ENCODE measurements at places on chromosomes 1 and 21.

- no peaks in the 10 kb centered on the region for H3K27me3 ChIP-seq
- no peak for DNase-seq
- no peak overlapping the region for H3K27ac ChIP-seq
- H3K4me3 ChIP-seq, result no peak overlapping the region
- H3K36me3 ChIP-seq, result no peaks in the 10 kb centered on the region
These were observed 29.6 kb downstream of the KIAA0040 start for GRCh38 chr1:175162955-175163354.

DNA sequence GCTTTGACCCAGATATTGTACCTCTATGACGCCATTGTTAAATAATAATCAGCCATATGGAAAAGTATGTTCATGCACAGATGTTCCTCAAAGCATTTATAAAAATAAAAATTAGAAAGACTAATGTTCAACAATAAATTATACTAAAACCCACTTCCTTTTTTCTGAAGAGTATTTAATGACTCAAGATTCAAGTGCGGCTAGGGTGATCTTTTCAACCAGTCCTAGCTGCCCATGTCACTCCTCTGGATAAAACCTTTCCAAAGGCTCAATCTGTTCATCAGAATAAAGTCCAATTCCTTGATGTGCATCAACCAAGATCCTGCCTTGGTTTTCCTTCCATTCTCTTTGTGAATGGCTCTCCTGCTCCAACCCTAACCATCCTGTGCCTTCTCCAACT lies 292.0 kb downstream of the VAV3 start:
- no peaks in the 10 kb centered on the region for H3K27me3 ChIP-seq
- H3K27ac ChIP-seq, result no peak overlapping the region
- no peaks in the 10 kb centered on the region for H3K4me1 ChIP-seq
- H3K36me3 ChIP-seq, result no peaks in the 10 kb centered on the region

DNA sequence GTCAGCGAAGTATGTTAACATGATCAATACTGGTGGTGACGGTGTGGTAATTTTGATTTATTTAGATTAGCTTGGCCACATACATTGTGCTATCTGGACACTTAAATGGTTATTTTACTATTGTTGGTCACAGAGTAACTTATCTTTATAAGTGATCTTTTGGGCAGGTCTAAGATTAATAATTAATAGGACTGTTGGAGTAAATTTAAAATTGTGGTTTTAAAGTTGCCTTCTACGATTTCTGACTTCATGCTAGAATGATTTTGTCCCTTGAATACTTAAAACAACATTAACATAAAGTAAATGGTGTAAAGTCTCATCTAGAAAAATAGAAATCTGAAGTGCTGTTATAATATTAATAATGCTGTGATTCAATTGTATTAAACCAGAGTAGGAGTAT lies 14.7 kb downstream of the SRRM1 start:
- no peak overlapping the region for H3K4me3 ChIP-seq
- H3K4me1 ChIP-seq, result no peaks in the 10 kb centered on the region
- peaks cover 99% of the 10 kb centered on the region for H3K36me3 ChIP-seq
- no peaks in the 10 kb centered on the region for H3K27me3 ChIP-seq
- peak overlapping the region; percentile 36 for H3K27ac ChIP-seq

GRCh38 chr1:15231714-15232201 lies 15.3 kb upstream of the FHAD1 start:
- no peak for DNase-seq
- peaks cover 11% of the 10 kb centered on the region for H3K4me1 ChIP-seq
- no peaks in the 10 kb centered on the region for H3K27me3 ChIP-seq
- H3K4me3 ChIP-seq, result no peak overlapping the region

DNA sequence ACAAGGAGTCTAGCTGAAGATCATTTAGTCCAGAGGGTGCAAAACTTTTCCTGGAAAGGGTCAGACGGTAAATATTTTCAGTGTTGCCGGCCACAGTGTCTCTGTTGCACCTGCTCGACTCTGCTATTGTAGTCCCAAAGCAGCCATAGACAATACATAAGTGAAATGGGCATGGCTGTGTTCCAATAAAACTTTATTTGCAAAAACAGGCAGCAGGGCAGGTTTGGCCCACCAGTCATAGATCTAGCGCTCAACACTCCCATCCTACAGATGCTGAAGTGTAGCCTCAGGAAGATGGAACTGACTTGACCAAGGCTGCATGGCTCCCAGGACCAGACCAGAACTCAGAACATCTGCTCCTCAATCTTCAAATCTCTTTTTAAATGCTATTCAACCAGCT lies 46.2 kb upstream of the CLDN14 start:
- H3K4me1 ChIP-seq, result no peaks in the 10 kb centered on the region
- H3K27me3 ChIP-seq, result no peaks in the 10 kb centered on the region
- H3K4me3 ChIP-seq, result no peak overlapping the region
- H3K27ac ChIP-seq, result no peak overlapping the region
- no peak for DNase-seq

GRCh38 chr1:11339346-11340232 lies 66.6 kb downstream of the UBIAD1 start:
- H3K4me3 ChIP-seq, result no peak overlapping the region
- DNase-seq, result no peak
- H3K36me3 ChIP-seq, result no peaks in the 10 kb centered on the region
- H3K27ac ChIP-seq, result peak overlapping the region; percentile 52
- no peaks in the 10 kb centered on the region for H3K27me3 ChIP-seq

- no peaks in the 10 kb centered on the region for H3K36me3 ChIP-seq
- DNase-seq, result no peak
- H3K4me3 ChIP-seq, result no peak overlapping the region
- H3K27ac ChIP-seq, result no peak overlapping the region
- H3K27me3 ChIP-seq, result no peaks in the 10 kb centered on the region
These were observed 231.8 kb upstream of the GREM2 start for GRCh38 chr1:240843798-240844197.

DNA sequence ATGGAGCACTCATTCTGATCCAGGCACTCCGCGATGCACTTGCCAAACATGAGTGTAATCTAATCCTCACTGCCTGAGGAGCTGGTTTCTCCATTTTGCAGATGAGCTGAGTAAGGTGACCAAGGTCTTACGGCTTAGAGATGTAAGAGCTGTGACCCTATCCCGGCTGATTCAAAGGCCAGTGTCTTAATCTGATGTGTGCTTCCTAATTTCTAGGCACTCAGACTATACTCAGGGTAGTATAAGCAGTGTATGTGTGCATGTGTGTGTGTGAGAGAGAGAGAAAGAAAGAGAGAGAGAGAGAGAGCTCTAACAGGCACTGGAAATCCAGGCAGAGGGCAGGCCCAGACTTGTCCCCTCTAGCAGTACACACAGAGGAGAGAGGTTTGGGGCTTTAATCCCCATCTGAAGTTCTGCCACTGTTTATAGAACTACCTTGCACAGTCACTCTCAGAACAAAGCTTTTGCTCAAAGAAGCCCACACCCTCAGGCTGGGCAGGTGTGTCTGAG lies 188.2 kb downstream of the ZBTB18 start:
- no peak overlapping the region for H3K4me3 ChIP-seq
- no peak for DNase-seq
- H3K4me1 ChIP-seq, result no peaks in the 10 kb centered on the region
- no peak overlapping the region for H3K27ac ChIP-seq
- H3K36me3 ChIP-seq, result no peaks in the 10 kb centered on the region

DNA sequence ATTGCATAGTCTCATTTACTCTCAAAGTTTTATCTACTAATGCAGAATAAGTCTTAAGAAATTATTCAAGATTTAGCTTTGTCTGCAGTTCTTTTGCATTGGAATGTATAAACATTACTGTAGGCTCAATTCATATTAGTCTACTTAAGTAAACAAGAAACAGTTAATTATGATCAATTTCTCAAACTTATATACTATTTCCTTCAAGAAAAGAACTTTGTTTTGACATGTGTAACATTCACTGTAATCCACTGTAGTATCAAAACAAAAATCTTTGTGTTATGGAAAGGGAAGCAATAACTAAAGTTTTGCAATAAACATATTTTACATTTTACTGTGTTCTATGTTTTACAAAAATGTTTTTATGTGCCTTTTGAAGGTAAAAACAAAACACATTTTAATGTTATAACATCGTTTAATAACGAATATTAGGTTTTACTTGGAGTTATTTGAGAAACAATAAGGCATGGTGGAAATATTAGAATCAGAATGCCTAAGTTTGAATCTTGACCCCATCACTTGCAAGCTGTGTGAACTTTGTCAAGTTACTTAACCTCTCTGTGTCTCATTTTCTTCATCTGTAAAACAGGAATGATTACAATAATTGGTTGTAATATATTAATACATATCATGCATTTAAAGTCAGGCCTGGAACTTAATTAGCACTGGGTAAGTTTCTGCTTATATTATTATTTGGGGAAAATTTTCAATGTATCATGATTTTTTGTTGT lies 77.0 kb upstream of the DPH5 start:
- peaks cover 8% of the 10 kb centered on the region for H3K4me1 ChIP-seq
- DNase-seq, result no peak
- H3K36me3 ChIP-seq, result no peaks in the 10 kb centered on the region
- no peak overlapping the region for H3K27ac ChIP-seq

- no peak overlapping the region for H3K27ac ChIP-seq
- H3K27me3 ChIP-seq, result peaks cover 6% of the 10 kb centered on the region
- peak; percentile 95 for DNase-seq
- H3K36me3 ChIP-seq, result no peaks in the 10 kb centered on the region
- H3K4me1 ChIP-seq, result no peaks in the 10 kb centered on the region
- no peak overlapping the region for H3K4me3 ChIP-seq
These were observed 57.3 kb downstream of the NKAIN1 start for GRCh38 chr1:31182352-31182751.

- no peaks in the 10 kb centered on the region for H3K36me3 ChIP-seq
- no peak overlapping the region for H3K27ac ChIP-seq
- no peak overlapping the region for H3K4me3 ChIP-seq
- no peaks in the 10 kb centered on the region for H3K27me3 ChIP-seq
- DNase-seq, result no peak
These were observed 11.5 kb upstream of the IFI16 start for GRCh38 chr1:158998037-158998780.

GRCh38 chr1:160221089-160221488 lies 15.9 kb downstream of the PEA15 start:
- H3K36me3 ChIP-seq, result peaks cover 65% of the 10 kb centered on the region
- peaks cover 20% of the 10 kb centered on the region for H3K4me1 ChIP-seq
- H3K27me3 ChIP-seq, result no peaks in the 10 kb centered on the region
- peak overlapping the region; percentile 75 for H3K27ac ChIP-seq

GRCh38 chr1:45065083-45065482 lies 53.0 kb downstream of the UROD start:
- no peak for DNase-seq
- no peak overlapping the region for H3K27ac ChIP-seq
- H3K27me3 ChIP-seq, result no peaks in the 10 kb centered on the region
- no peak overlapping the region for H3K4me3 ChIP-seq

GRCh38 chr1:100499194-100499811 lies 38.6 kb upstream of the GPR88 start:
- H3K4me3 ChIP-seq, result no peak overlapping the region
- H3K36me3 ChIP-seq, result peaks cover 22% of the 10 kb centered on the region
- DNase-seq, result no peak
- no peak overlapping the region for H3K27ac ChIP-seq
- H3K27me3 ChIP-seq, result no peaks in the 10 kb centered on the region

GRCh38 chr1:213070406-213070805 lies 19.4 kb downstream of the RPS6KC1 start:
- H3K27ac ChIP-seq, result no peak overlapping the region
- no peak for DNase-seq
- H3K36me3 ChIP-seq, result no peaks in the 10 kb centered on the region
- H3K4me3 ChIP-seq, result no peak overlapping the region

GRCh38 chr1:8396083-8396785 lies 78.3 kb downstream of the SLC45A1 start:
- H3K4me3 ChIP-seq, result no peak overlapping the region
- H3K27me3 ChIP-seq, result no peaks in the 10 kb centered on the region
- peaks cover under 1% of the 10 kb centered on the region for H3K36me3 ChIP-seq
- DNase-seq, result peak; percentile 47

- DNase-seq, result no peak
- no peak overlapping the region for H3K27ac ChIP-seq
- no peaks in the 10 kb centered on the region for H3K36me3 ChIP-seq
- H3K4me1 ChIP-seq, result no peaks in the 10 kb centered on the region
These were observed 462.9 kb upstream of the ADAMTS5 start for GRCh38 chr21:27429710-27430341.

- H3K27me3 ChIP-seq, result peaks cover 89% of the 10 kb centered on the region
- DNase-seq, result peak; percentile 73
- H3K4me3 ChIP-seq, result peak overlapping the region; percentile 45
- no peaks in the 10 kb centered on the region for H3K36me3 ChIP-seq
- peaks cover 8% of the 10 kb centered on the region for H3K4me1 ChIP-seq
These were observed 985 bp downstream of the SYT6 start for GRCh38 chr1:114152508-114153260.

GRCh38 chr1:239765163-239765562 lies 326.5 kb upstream of the FMN2 start:
- no peaks in the 10 kb centered on the region for H3K4me1 ChIP-seq
- H3K27ac ChIP-seq, result no peak overlapping the region
- no peaks in the 10 kb centered on the region for H3K27me3 ChIP-seq
- H3K4me3 ChIP-seq, result no peak overlapping the region

GRCh38 chr1:64745181-64745985 lies 508 bp downstream of the RAVER2 start:
- no peaks in the 10 kb centered on the region for H3K36me3 ChIP-seq
- no peaks in the 10 kb centered on the region for H3K27me3 ChIP-seq
- H3K4me1 ChIP-seq, result peaks cover 13% of the 10 kb centered on the region
- peak; percentile 56 for DNase-seq
- H3K27ac ChIP-seq, result peak overlapping the region; percentile 59

GRCh38 chr21:46144464-46145070 lies 10.8 kb downstream of the FTCD start:
- DNase-seq, result no peak
- H3K4me1 ChIP-seq, result peaks cover 5% of the 10 kb centered on the region
- H3K27ac ChIP-seq, result no peak overlapping the region
- no peaks in the 10 kb centered on the region for H3K36me3 ChIP-seq

- peak overlapping the region; percentile 23 for H3K4me3 ChIP-seq
- H3K27ac ChIP-seq, result no peak overlapping the region
- peaks cover 32% of the 10 kb centered on the region for H3K27me3 ChIP-seq
- no peak for DNase-seq
These were observed 981 bp upstream of the KIAA1614 start for GRCh38 chr1:180911640-180912191.

DNA sequence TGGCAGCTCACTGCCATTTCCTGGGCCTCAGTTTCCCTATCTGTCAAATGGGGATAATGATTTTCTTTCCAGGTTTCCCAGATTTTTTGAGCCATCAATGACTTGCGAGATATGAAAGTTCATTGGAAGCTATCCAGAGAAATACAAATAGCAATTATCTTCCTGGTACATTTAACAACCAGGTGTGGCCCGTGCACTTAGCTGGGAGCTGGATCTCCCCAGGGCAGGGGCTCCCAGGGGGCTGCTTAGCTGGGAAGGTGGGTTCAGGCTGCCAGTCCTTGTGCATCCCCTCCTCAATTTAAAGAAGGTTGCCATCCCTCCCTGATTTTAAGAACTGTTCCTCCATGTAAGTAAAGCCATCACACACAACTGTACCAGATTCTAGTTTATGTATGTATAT lies 3.6 kb upstream of the TMEM54 start:
- no peak overlapping the region for H3K4me3 ChIP-seq
- peaks cover 31% of the 10 kb centered on the region for H3K27me3 ChIP-seq
- no peak for DNase-seq
- no peak overlapping the region for H3K27ac ChIP-seq

GRCh38 chr1:204363335-204364114 lies 3.8 kb upstream of the PLEKHA6 start:
- H3K4me3 ChIP-seq, result peak overlapping the region; percentile 4
- H3K27me3 ChIP-seq, result no peaks in the 10 kb centered on the region
- H3K36me3 ChIP-seq, result no peaks in the 10 kb centered on the region
- peaks cover 43% of the 10 kb centered on the region for H3K4me1 ChIP-seq

- no peak overlapping the region for H3K4me3 ChIP-seq
- no peaks in the 10 kb centered on the region for H3K27me3 ChIP-seq
- no peak overlapping the region for H3K27ac ChIP-seq
These were observed 183.7 kb upstream of the ZC3H12A start for GRCh38 chr1:37290718-37291117.

All from cardiac muscle cell (in vitro differentiated cells and primary cell).